ENCODE measurements at places on chromosomes 2 and 18. TPM values are rescaled to one million over a fixed set of nuclear protein-coding genes. Genes with fewer than 3 reads are reported as not detected.

- H3K36me3 ChIP-seq = peaks cover 27% of the 10 kb centered on the region
- no peak for DNase-seq
- no peaks in the 10 kb centered on the region for H3K27me3 ChIP-seq
Measured at GRCh38 chr2:86271248-86271647, 66.2 kb downstream of the REEP1 start.

DNA sequence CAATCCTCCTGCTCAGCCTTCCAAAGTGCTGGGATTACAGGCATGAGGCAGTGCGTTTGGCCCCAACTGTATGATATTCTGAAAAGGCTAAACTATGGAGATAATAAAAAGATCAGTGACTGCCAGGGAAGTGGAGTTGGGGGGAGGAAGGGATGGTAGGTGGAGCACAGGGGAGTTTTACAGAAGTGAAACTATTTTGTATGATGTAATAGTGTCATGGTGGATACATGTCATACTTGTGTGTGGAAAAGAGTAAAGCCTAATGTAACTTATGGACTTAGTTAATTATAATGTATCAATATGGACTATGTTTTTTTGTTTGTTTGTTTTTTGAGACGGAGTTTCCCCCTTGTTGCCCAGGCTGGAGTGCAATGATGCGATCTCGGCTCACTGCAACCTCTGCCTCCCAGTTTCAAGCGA lies 2.9 kb upstream of the GGCX start:
- H3K4me1 ChIP-seq = peaks cover 14% of the 10 kb centered on the region
- H3K27ac ChIP-seq = no peak overlapping the region
- no peaks in the 10 kb centered on the region for H3K36me3 ChIP-seq
- H3K4me3 ChIP-seq = no peak overlapping the region

- no peak overlapping the region for H3K4me3 ChIP-seq
- no peaks in the 10 kb centered on the region for H3K4me1 ChIP-seq
- DNase-seq = no peak
- no peaks in the 10 kb centered on the region for H3K36me3 ChIP-seq
- H3K27me3 ChIP-seq = peaks cover 3% of the 10 kb centered on the region
Measured at GRCh38 chr18:45526114-45526841, 89.0 kb upstream of the SLC14A2 start.

DNA sequence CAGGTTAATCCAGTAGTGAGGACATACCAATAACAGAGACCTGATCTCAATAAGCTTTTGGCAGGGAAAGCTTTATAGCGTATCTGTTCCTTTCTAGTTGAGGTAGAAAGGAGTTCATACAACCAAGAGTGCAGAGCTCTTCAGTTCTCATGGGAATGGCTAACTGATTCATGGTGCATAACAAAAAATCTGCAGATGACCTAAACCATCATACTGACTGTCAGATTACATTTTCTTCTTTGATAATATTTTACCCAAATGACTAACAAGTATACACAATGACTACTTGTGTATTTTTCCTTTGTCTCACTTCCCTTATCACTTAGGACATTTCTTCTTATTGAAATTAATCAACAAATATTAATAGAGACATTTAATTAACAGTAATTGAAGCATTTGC lies 140.0 kb upstream of the SERTAD2 start:
- peaks cover 11% of the 10 kb centered on the region for H3K4me1 ChIP-seq
- H3K36me3 ChIP-seq = no peaks in the 10 kb centered on the region
- H3K27ac ChIP-seq = no peak overlapping the region
- DNase-seq = no peak
- peaks cover 2% of the 10 kb centered on the region for H3K27me3 ChIP-seq

DNA sequence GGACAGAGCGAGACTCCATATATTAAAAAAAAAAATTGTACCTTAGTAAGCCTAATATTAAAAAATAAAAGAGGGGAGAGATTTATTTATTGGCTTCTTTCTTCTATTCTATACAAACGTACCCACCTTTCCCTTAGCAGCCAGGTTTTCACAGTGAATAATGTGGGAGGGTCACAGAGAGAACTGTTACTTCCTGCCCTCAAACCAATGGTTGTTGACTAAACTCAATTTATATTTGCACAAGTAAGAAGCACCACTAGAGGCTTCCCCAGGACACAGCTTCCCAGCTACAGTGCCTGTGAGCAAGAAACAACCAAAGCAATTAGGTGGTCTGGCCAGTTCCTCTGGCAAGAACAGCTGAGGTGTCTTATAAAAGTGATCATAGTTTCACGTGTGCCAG lies 28.9 kb upstream of the GALR1 start:
- H3K27ac ChIP-seq = no peak overlapping the region
- peaks cover 4% of the 10 kb centered on the region for H3K27me3 ChIP-seq
- no peaks in the 10 kb centered on the region for H3K36me3 ChIP-seq
- peaks cover 3% of the 10 kb centered on the region for H3K4me1 ChIP-seq
- no peak for DNase-seq

SULT1C2 gene
- 16.3 TPM for total RNA-seq

NCKAP5 gene
- total RNA-seq = 1.7 TPM

DNA sequence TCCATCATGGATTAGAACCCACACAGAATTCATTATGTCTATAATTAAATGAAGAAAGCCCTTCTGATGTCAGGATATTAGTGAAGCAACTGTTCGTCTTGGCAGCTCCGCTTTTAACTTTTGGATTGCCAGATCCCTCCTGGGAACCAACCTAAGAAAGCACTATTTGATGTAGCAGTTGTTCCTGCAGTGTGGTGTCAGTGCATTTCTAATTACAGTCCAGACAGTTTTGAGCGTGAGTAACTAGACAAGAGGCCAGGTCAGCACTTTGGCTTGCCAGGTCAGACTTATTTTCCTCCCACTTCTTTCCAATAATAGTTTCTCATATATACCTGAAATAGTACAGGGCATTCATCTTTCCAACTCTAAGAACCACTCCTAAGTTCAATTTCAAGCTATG lies 13.8 kb downstream of the NRXN1 start:
- DNase-seq = no peak
- H3K4me3 ChIP-seq = no peak overlapping the region
- H3K27me3 ChIP-seq = no peaks in the 10 kb centered on the region
- H3K36me3 ChIP-seq = no peaks in the 10 kb centered on the region

DNA sequence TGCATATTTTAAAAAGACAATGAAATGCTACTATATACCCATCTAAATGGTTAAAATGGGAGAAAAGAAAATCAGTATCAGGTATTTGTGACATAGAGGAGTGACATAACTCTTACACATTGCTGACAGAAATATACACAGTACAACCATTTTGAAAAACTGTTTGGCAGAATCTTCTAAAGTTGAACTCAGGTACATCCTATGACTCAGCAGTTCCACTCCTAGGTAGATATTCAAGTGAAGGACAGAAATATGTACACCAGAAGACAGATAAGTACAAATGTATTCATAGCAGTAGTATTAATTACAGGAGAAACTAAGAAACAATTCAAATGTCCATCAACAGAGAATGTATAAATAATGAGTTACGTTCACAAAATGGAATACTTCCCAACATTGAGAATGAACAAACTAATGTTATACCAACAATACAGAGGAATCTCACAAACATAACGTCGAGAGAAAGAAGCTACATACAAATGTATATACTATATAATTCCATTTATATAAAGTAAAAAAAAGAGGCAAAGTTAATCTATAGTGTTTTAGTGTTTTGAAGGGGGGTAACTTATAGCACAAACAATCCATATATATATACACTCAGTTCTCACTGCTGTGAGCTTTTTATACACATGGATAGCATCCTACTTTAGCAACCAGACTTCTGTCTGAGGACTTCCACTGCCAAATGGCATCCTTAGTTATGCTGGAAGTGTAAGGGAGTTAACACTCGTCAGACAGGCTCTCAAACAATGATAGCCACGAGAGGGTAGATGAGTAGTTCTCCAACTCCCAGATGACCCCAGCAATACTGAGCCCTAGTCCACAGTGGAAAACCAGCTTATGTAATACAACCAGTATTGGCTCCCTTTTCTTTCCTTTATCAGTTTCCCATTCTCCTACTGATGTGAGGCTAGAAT lies 172.5 kb downstream of the NBAS start:
- H3K27ac ChIP-seq = no peak overlapping the region
- H3K27me3 ChIP-seq = no peaks in the 10 kb centered on the region
- H3K4me1 ChIP-seq = no peaks in the 10 kb centered on the region
- H3K4me3 ChIP-seq = no peak overlapping the region
- peaks cover 18% of the 10 kb centered on the region for H3K36me3 ChIP-seq
- no peak for DNase-seq

- no peak for DNase-seq
- no peak overlapping the region for H3K27ac ChIP-seq
- peaks cover 28% of the 10 kb centered on the region for H3K27me3 ChIP-seq
- H3K36me3 ChIP-seq = no peaks in the 10 kb centered on the region
Measured at GRCh38 chr2:209470-209869, 54.4 kb downstream of the SH3YL1 start.

- no peaks in the 10 kb centered on the region for H3K36me3 ChIP-seq
- no peaks in the 10 kb centered on the region for H3K27me3 ChIP-seq
- H3K4me1 ChIP-seq = no peaks in the 10 kb centered on the region
- no peak overlapping the region for H3K4me3 ChIP-seq
- H3K27ac ChIP-seq = no peak overlapping the region
Measured at GRCh38 chr2:48059975-48060374, 153.7 kb upstream of the FBXO11 start.

GRCh38 chr2:203914546-203915182 lies 21.9 kb upstream of the ICOS start:
- H3K36me3 ChIP-seq = no peaks in the 10 kb centered on the region
- no peak for DNase-seq
- H3K4me1 ChIP-seq = peaks cover 4% of the 10 kb centered on the region

DNA sequence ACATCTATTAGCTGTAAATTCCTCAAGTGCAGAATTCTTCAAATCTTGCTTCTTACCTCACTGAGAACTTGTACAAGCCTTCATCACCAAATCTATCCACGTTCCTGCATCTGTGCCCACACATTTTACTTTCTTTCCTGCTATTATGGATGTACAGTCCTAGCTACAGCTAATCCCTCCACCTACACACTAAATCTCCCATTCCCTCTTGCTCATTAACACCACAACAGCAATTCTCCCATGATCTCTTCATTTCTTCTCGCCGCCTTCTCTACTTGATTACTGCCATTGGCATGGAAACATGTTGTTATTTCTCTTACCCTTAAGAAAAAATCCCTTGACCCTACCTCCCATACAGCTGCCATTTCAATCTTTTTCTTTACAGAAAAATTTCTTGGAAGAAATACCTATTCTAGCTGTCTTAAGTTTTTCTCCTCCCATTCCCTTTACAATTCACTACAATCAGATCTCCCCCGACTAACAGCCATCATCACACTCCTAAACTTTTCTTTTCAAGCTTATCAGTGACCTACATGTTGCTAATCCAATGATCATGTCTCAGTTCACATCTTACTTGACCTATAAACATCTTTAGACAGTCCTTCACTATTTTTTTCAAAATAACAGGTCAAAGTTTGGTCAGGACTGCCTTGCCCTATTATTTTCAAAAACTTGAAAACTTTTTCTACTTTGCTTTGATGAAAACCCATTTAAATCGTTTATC lies 41.0 kb downstream of the ROCK2 start:
- no peak overlapping the region for H3K27ac ChIP-seq
- no peak for DNase-seq
- H3K36me3 ChIP-seq = no peaks in the 10 kb centered on the region
- no peak overlapping the region for H3K4me3 ChIP-seq
- no peaks in the 10 kb centered on the region for H3K27me3 ChIP-seq
- no peaks in the 10 kb centered on the region for H3K4me1 ChIP-seq

TANC1 gene
- 29.8 TPM for total RNA-seq

TMEM198 gene
- 8.2 TPM for total RNA-seq

GRCh38 chr2:1656961-1657841 lies 87.1 kb downstream of the PXDN start:
- no peaks in the 10 kb centered on the region for H3K4me1 ChIP-seq
- peak overlapping the region; percentile 54 for H3K27ac ChIP-seq
- H3K27me3 ChIP-seq = no peaks in the 10 kb centered on the region
- no peak overlapping the region for H3K4me3 ChIP-seq
- DNase-seq = no peak

- H3K27ac ChIP-seq = no peak overlapping the region
- no peak for DNase-seq
- no peak overlapping the region for H3K4me3 ChIP-seq
- peaks cover 31% of the 10 kb centered on the region for H3K4me1 ChIP-seq
Measured at GRCh38 chr2:37317746-37318145, 6.9 kb downstream of the PRKD3 start.

DNA sequence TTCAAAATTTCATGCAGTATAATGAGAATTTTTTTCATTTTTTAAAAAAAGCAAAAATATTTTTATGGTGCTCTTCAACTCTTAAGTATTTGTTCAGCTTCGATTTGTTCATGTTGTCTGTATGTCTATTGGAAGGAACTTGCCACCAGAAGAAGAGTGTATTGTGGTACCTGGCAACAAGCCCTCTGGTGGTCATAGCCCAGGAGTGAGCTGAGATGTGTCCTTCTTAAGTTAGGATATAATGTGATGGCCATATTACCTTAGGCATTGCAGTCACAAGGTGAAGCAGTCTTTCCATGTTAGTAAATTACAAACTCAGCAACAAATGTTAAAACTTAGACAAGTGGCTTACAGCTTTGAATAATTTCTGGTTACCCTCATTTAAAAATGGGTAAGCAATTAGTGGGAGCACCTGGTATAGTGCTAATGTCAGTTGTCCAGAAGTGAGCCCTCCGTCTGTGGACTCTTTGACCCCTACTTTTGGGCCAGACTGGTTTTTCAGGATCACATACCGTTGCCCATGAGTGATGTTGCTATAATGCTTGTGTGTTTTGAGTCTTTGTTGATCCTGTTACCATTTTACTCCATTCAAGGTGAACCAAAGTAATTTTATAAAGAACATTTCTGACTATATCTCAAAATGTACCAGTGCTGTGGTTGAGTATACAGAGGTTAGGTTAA lies 57.4 kb downstream of the MYO1B start:
- DNase-seq = no peak
- peaks cover 23% of the 10 kb centered on the region for H3K4me1 ChIP-seq
- H3K27ac ChIP-seq = peak overlapping the region; percentile 58
- peaks cover 27% of the 10 kb centered on the region for H3K36me3 ChIP-seq
- H3K4me3 ChIP-seq = no peak overlapping the region

DNA sequence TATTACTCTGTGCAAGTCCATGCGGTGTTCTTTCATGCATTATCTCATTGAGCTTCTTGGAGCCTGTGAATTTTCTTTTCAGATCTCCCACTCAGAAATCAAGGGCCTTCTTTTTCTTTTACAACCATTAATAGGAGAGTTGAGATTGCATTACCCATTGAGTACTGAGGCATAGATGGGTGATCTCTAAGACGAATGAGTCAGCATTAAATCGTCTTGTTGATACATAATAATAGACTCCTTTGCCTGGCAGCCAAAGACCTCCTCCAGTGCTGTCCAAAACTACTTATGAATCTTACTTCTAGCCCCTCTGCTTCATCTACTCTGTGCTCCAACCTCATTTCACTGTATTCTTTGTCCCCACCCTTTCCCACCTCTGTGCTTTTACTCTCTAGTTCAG lies 180.5 kb downstream of the AGPS start:
- no peak overlapping the region for H3K27ac ChIP-seq
- no peaks in the 10 kb centered on the region for H3K27me3 ChIP-seq
- DNase-seq = no peak
- no peaks in the 10 kb centered on the region for H3K4me1 ChIP-seq
- no peaks in the 10 kb centered on the region for H3K36me3 ChIP-seq
- H3K4me3 ChIP-seq = no peak overlapping the region

All from progenitor cell of endocrine pancreas (in vitro differentiated cells).